Non-pigmented ciliary epithelial cell (primary cell): ENCODE measurements at places on chromosomes 1 and 21.

DNA sequence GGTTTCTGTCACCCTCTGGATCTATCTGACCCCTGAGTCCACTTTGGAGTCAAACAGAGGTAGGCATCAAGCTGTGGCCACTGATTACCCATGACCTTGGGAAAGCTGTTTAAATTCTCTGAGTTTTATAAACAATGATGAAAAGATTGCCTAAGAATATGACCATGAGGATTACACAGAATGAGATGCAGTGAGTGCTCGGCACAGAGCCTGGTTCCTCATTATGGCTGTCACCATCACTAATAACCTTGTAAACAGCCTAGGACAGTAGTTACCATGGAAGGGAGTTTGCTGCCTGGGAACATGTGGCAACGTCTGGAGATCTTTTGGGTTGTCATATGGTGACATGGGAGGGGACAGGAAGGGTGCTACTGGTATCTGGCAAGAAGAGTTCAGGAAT lies 248.3 kb upstream of the KAZN start:
- DNase-seq = no peak

- DNase-seq = no peak
Observed at GRCh38 chr1:61277121-61277690, 194.8 kb downstream of the NFIA start.

DNA sequence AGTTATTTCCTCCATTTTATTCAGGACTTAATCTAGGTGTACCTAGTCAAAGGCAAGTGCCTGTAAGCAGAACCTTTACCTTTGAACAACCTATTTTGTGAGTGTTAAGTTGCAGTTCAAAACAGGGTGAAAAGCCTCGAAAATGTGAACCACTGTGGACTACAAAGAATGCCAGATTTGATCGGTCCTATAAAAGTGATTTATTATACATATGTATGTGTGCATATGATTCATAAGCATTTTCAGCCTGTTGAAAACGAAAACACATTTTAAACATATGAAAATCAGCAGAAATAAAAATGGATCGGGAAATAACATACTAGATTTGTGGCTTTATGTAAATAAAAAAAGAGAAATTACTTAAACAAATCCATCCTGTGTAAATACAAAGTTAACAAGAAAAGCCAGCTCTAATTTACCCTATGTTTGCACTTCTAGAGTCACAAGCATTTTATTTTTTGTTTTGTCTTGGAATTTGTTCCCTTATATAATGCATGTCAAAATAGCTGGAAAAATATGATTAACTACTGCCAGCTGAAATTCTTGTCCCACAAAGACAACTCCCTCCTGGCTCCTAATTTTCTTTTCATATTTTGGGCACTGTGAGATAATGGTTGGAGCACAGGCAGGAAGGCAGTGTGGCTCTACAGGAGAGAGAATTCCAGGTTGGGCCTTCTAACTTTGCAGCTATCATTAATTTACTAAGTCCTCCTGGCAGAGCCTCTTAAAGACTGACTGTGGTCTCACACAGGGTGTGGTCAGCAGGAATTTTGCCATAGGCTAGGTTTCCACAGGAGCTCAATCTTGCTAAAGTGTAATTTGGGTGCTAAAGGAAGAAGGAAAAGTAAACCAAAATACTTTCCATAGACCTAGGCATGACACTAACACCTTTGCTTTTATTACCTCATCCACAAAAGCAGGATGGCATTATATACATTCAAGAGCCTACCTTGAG lies 70.2 kb upstream of the CDC42BPA start:
- no peak for DNase-seq

DNA sequence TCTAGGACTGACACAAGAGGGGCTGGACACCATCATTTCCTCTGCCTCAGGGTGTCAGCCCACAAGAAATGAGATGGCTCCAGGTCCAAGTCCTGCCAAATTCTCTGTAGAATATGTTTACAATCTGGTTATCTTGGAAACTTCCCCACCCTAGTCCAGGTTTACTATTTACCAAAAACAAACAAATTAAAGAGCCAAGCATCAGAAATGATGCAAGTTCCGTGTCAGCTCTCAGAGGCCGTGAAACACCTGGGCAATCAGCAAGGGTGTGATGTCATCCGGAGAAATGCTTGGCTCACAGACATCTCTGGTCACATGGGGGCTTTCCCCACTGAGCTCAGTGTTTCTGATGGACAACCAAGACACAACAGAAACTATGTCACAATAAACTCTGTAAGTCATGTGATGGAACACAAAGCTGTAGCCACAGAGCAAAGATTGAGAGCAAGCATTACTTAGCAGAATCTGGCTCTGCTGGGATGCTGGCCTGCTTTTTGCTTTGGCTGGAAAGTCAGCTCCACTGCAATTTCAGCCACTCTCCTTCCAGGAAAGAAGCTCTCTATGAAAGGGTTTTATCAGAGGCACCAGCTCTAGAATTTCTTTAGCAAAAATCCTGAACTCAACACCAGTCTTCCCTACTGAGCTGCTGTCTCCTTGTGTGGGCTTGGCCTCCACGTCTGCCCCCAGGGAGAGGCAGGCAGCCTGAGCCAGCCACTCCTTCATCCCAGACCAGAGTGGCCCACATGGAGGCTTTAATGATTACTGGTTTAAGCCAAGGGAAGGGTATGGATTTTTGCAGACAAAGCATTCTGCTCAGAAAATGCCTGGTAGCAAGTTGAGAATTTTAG lies 55.9 kb downstream of the NENF start:
- DNase-seq = no peak

- DNase-seq = no peak
Observed at GRCh38 chr1:20928146-20928545, 141.0 kb upstream of the HP1BP3 start.

- no peak for DNase-seq
Observed at GRCh38 chr1:48823168-48823567, 46.5 kb upstream of the BEND5 start.

GRCh38 chr1:235999259-235999925 lies 65.5 kb downstream of the NID1 start:
- DNase-seq = peak; percentile 97

DNA sequence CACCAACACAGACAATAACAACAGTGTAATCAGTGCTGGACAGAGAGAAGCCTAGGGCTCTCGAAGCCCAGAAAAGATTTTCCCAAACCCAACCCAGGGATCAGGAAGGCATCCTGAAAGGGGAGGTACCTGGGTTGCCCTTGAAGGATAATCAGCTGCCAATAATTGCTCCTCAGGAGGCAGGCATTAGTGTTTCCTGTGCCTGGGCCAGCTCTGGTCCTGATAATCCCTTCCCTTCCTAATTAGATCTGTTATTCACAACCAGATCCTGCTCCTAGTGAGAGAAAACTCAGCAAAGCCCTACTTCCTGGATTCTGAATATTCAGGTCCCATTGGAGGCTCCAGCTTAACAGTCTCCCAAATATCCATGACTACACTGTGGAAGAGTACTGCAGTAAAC lies 117.4 kb downstream of the DMRTA2 start:
- no peak for DNase-seq

GRCh38 chr1:2352897-2353550 lies 38.3 kb downstream of the MORN1 start:
- no peak for DNase-seq

DNA sequence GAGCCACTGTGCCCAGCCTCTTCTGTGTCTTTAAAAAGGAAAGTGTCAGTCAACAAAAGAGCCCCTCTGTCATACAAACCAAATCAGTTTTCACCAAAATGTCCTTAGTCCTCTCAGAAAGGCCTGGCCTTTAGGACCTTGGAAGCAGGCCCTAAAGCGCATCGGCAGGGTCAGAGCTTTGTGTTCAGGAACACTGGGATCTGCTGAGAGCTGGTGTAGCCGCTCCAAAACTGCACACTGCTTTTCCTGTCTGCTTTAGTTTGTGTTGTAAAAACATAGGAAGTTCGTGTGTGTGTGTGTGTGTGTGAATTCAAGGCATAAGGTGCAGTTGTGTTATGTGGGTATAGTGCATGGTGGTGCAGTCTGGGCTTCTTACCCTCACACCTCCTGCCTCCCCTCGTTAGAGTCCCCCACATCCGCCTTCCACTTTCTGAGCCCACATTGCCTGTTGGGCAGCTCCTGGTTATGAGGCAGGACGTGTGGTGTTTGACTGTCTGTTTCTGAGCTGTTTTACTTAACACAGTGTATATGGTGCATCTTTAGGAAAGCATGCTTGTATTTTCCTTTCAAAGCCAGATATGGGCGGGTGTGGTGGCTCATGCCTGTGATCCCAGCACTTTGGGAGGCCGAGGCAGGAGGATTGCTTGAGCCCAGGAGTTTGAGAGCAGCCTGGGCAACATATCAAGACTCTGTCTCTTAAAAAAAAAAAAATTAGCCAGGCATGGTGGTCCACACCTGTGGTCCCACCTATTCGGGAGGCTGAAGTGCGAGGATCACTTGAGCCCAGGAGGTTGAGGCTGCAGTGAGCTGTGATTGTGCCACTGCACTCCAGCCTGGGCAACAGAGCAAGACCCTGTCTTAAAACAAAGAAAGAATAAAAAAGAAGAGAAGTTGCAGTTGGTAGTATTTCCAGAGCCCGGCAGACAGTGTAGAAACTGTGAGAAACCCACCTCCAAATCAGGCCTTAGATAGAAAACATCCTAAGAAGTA lies 12.4 kb downstream of the IBA57 start:
- DNase-seq = no peak

GRCh38 chr1:96306809-96307560 lies 414.6 kb upstream of the PTBP2 start:
- DNase-seq = no peak

DNA sequence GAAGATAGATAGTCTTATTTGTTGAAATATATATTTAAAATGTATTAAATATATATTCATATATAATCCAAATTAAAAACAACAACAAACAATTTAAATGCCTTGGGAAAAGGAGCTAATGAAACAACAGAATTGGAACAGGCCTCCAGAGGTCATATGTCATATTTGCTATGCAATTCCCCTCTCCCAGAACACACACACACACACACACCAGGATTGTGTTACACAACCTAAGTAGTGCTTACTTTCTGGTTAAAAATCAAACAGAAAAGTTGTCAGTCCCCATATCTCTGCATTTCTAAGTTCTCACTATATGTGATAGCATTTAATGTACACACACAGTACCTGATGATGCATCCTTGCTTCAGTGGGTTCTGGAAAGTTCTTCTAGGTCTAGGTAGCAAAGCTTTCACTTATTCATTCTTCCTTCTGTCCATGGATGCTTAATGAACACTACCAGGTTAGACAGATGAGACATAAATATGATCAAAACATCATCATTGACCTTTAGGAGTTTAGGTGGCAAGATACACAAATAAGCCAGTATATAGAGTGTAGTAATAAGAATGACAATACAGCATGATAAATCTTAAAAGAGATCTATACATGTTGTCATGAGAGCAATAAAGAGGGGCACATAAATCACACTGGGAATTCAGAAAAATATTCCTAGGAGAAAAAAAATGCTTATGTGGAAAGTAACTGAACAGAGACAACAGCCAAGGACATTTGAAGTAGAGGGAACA lies 662.8 kb downstream of the PTPRC start:
- DNase-seq = no peak

- DNase-seq = no peak
Observed at GRCh38 chr1:154581766-154582165, 14.2 kb downstream of the CHRNB2 start.

DNA sequence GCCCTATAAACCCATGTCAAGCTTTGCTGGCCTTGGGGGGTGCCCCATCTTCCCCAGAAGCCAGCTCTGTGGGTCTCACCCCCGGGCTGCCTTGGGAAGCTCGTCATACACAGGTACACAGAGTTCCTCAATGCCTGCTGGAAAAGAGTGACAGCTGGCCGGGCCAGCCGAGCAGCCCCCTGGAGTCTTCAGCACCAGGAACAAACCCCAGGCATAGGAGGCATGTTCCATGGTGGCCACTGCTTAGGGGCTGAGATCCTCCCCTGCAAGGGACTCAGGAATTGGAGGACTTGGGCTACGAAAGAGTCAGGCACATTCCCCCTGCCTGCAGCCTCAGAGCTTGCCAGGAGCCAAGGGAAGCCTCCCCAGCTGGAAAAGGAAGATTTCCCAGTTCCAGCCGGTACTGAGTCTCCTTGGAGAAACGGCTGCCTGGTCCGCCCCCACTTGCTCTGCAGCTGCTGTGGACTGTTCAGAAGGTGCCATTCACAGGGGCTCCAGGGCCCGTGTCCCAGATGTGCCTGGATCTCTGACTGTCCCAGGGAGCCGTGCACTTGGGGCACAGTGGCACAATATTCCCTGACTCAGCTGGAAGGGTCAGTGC lies 89.5 kb downstream of the STUM start:
- DNase-seq = no peak

- no peak for DNase-seq
Observed at GRCh38 chr1:234000557-234001041, 96.1 kb downstream of the SLC35F3 start.

DNA sequence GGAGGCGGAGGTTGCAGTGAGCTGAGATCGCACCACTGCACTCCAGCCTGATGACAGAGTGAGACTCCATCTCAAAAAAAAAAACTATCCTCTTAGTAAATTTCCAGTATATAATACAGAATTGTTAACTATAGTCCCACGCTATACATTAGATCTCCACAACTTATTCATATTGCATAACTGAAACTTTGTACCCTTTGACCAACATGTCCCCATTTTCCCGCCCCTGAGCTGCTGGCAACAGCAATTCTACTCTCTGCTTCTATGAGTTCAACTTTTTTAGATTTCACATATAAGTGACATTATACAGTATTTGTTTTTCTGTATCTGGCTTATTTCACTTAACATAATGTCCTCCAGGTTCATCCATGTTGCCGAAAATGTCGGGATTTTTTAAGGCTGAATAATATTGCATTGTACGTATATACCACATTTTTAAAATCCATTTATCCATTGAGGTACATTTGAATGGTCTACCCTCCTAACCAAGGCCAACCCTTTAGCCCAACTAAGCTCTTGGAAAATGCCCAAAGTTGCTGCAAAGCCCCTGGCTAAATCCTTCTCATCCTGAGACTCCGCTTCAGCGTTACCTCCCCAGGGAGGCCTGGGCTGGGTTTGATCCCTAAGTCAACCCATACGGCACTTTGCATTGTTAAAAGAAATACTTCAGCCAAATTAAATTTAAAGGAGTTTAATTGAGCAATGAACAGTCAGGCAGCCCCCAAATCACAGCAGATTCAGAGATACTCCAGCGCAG lies 34.2 kb downstream of the NEK2 start:
- no peak for DNase-seq

DNA sequence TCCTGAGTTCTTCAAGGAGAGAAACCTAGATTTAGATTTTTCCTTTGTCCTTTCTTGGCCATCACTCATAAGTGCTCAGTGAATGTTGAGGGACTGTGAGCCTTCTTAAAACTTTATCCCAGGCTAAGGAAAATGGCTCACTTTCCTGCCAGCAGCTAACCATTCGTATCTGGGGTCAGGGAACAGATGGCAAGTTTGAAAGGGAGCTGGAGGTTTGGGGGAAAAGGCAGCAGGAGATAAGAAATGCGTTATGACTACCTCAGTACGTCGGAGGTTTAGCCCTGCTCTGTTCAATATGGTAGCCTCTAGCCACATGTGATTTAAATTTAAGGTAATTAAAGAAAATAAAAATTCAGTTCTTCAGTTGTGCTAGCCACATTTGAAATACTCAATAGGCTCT lies 13.3 kb downstream of the RRP15 start:
- no peak for DNase-seq

- DNase-seq = no peak
Observed at GRCh38 chr1:227742738-227743715, 7.8 kb downstream of the SNAP47 start.

- no peak for DNase-seq
Observed at GRCh38 chr1:43766818-43767525, 59.6 kb downstream of the ST3GAL3 start.

GRCh38 chr1:163161337-163161736 lies 41.4 kb downstream of the RGS5 start:
- no peak for DNase-seq

- no peak for DNase-seq
Observed at GRCh38 chr21:33993286-33994231, 78.0 kb upstream of the ATP5PO start.
